Pancreas (tissue), 10 donors: ENCODE measurements at places on chromosomes 2 and 18. TPM values are rescaled to one million over a fixed set of nuclear protein-coding genes. Genes with fewer than 3 reads are reported as not detected.

The CABYR gene
- not detected for total RNA-seq

DNA sequence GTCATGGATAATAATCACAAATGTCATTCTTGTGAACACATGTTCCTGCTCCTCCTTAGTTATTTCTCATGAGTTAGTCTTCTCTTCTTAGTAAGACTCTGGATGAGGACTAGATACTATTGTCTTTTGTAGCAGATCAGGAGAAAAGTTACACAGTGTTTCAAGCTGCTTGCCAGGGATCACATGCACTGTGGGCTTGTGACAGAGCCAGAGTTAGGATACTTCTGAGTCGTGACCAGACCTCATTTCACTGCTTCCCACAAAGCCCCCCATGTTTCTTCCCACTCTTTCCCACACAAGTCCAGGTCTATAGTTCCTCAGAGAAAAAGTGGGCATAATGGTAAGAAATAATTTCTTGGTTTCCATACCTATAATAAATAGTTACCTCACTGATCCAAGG lies 80.2 kb upstream of the LRATD1 start:
- H3K4me3 ChIP-seq: no peak overlapping the region
- no peaks in the 10 kb centered on the region for H3K4me1 ChIP-seq
- no peak overlapping the region for H3K27ac ChIP-seq
- no peaks in the 10 kb centered on the region for H3K27me3 ChIP-seq
- no peaks in the 10 kb centered on the region for H3K36me3 ChIP-seq
- no peak for DNase-seq

DNA sequence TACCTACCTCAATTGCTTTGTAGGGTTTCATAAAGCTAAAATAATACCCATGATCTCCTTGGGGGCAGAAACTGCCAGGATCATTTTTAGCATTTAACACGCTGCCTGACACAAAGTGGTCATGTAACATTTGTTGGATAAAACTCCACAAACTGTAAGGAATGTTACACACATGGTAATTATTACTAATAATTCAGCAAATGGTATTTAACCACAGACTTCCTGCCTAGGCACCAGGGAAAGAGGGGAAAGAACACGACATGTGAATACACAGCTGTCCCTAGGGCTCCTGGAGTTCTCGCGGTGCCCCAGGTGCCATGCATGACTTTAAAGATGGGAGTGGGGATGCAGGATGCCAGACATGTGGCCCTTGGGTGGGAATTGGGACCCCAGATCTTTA lies 43.5 kb downstream of the ASAP2 start:
- H3K4me1 ChIP-seq: peaks cover 16% of the 10 kb centered on the region
- no peak overlapping the region for H3K4me3 ChIP-seq
- DNase-seq: no peak

GRCh38 chr2:74304332-74305148 lies 38.7 kb downstream of the SLC4A5 start:
- no peak for DNase-seq
- H3K4me3 ChIP-seq: no peak overlapping the region
- no peaks in the 10 kb centered on the region for H3K4me1 ChIP-seq

GRCh38 chr2:213306316-213306942 lies 22.2 kb downstream of the SPAG16 start:
- H3K4me3 ChIP-seq: no peak overlapping the region
- no peaks in the 10 kb centered on the region for H3K4me1 ChIP-seq
- no peaks in the 10 kb centered on the region for H3K36me3 ChIP-seq
- no peaks in the 10 kb centered on the region for H3K27me3 ChIP-seq
